ENCODE measurements at places on chromosomes 7 and 10. TPM values are rescaled to one million over a fixed set of nuclear protein-coding genes. Genes with fewer than 3 reads are reported as not detected.

Gene ASB10
- not detected for polyA plus RNA-seq

Gene SUFU
- polyA plus RNA-seq: 3.6 TPM

Gene ABLIM1
- polyA plus RNA-seq: 13.0 TPM

Gene SPDYE11
- polyA plus RNA-seq: not detected

Gene SLC13A4
- 0.06 TPM for polyA plus RNA-seq

Gene PARP12
- 11.3 TPM for polyA plus RNA-seq

Gene EBF3
- polyA plus RNA-seq: 12.6 TPM
